Fibroblast of skin of scalp (primary cell): ENCODE measurements at places on chromosomes 1 and 21.

DNA sequence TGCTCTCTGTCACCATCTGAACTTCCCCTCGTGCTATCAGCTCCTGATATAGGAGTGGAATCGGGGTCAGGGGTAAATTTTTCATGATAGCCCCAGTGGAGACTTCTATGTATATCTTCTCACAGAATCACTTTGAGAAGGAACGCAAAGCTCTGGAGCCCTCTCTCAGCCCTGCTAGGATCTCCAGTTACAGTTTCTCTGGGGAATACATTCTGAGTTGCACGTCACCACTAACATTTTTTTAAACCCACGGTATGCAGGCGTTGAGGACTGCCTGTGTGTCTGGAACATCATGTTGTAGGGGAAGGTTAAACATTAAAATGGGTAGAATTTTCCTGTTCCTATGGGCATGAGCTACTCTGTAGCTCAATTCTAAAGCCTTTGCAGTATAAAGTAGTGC is 116.4 kb upstream of the FAM78B start:
- DNase-seq, result peak; percentile 21

GRCh38 chr21:31665397-31665796 is 5.9 kb downstream of the SOD1 start:
- no peak for DNase-seq

GRCh38 chr1:75720325-75720724 is 4.2 kb upstream of the ACADM start:
- no peak for DNase-seq

- DNase-seq, result no peak
These were observed 104.9 kb upstream of the TNR start for GRCh38 chr1:175848329-175848728.

DNA sequence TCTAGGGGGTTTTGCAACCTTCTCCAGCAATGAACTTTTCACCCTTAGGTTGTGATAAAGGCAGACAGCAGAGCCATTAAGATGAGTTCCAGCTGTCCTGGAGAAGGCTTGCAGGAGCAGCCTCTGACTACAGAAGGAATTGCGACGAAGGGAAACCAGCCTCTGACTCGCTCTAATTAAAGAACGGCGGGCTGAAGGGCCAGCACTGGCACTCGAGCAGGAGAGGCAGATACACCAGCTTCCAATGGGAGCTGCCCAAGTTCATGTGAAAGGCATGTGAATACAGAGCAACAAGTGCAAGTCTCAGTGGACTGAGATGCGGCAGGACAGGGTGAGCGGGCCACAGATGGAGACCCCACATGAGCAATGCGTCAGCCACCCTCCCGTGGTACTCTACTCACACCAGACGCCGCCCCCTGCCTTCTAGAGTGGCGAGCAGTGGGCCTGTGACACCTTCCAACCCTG is 15.7 kb downstream of the RCC2 start:
- DNase-seq, result no peak

- no peak for DNase-seq
These were observed 29.2 kb upstream of the SLC44A5 start for GRCh38 chr1:75640137-75640536.

DNA sequence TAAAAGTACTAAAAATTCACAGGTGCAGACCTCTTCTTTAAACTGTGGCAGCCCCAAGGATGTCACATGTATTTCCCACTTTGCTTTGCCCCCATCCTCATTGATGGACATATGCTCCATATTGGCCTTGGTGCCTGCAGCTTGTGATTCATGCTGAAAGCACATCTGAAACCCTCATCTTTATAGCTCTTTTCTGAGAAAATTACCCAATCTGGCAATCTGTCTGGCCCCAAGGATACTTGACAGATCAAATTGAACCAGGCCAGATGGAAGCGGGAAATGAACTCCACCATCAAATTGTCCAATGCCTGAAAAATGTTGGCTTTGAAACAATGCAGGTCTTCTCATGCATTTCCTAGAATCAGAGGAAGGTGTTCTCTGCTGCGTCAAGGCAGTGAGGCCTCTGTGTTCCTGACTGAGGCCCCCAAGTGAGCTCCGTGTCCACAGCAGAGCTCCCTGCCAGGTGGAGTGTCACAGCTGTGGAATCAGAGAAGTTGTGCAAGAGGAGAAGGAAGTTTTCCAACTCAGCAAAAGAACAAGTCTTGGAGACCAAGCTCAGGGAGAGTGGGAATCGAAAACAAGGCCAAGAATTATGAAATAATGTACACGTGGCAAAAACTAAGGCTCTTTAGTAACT is 323.7 kb downstream of the PLPP3 start:
- DNase-seq, result peak; percentile 30

- DNase-seq, result peak; percentile 51
These were observed 15.2 kb downstream of the PTPRF start for GRCh38 chr1:43545695-43546387.

- no peak for DNase-seq
These were observed 48.4 kb upstream of the ZNF326 start for GRCh38 chr1:89946532-89946931.

GRCh38 chr21:30444204-30444603 is 4.1 kb downstream of the KRTAP15-1 start:
- no peak for DNase-seq

- no peak for DNase-seq
These were observed 184.8 kb upstream of the KIAA0040 start for GRCh38 chr1:175377394-175377793.

GRCh38 chr1:16076031-16076864 is 2.8 kb upstream of the FAM131C start:
- peak; percentile 91 for DNase-seq

DNA sequence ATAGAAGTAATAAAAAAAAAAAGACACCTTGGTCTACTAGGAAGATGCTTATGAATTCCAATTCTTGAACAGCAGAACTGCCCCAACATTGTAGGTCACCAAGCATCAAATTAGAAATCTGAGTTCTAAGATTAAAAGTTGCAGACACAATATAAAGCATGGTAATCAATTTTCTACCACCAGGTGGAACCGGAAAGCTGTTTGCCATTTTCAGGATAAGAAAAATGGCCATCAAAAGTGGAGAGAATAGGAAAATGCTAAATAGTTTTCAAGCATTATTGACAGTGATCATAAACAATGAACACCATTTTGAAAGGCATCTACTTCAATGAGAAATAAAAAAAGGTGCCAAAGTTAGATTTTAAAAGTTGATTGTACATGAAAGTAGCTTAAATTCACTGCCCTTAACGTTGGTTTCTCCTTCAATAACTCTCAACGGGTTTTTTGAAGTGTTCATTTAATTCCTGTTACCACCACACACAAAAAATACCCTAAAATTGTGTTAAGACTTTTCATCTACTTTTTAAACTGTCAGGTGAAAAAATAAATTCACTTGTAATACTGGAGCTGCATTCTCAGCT is 252.9 kb downstream of the KCNT2 start:
- peak; percentile 33 for DNase-seq

- DNase-seq, result no peak
These were observed 50.3 kb upstream of the DENND1B start for GRCh38 chr1:197825541-197825940.

GRCh38 chr1:169132512-169133227 is 26.2 kb downstream of the ATP1B1 start:
- DNase-seq, result no peak

DNA sequence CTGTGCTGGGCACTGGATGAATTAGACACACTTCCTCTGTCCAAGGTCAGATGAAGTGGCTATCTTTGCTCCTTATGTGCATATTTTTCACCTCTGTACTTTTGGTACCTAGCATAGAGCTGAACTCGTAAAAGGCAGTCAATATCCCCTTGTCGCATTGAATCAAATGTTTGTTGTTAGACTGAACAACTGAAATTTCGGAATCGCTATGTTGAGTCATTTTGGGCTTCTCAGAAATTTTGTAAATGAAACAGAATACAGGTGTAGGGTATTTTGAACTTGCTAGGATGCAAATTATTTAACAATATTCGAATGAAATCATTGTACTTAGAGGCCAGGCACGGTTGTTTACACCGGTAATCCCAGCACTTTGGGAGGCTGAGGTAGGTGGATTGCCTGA is 48.0 kb downstream of the PDE4B start:
- no peak for DNase-seq

DNA sequence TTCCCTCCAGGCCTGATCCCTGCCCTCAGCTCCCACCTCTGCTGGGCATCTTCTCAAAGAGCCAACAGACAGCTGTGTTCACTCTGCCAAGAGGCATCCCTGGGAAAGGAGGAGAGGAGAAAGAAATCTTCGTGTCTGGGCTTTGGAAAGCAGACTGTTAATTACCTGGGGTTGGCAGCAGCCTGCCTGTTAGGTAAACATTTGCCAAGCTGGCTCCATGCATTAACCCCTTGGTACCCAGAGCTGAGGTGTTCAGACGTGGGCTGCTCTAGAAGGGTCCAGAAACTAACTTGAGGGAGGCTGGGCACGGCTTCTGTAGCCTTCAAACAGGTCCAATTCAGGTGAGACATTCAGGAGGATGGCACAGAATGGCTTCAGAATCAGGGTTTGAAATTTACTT is 8.7 kb upstream of the EXTL1 start:
- no peak for DNase-seq

DNA sequence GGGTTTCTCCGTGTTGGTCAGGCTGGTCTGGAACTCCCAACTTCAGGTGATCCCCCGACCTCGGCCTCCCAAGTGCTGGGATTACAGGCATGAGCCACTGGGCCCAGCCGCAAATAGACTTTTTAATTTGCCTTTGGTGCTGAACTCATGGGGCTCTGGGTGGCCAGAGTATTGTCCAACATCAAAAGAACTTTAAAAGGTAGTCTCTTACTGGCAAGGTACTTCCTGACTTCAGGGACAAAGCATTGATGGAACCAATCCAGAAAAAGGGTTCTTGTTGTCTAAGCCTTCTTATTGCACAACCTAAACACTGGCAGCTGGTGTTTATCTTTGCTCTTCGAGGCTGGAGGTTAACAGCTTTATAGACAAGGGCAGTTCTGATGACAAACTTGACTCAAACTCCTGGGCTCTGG is 3.8 kb upstream of the KTI12 start:
- DNase-seq, result no peak

DNA sequence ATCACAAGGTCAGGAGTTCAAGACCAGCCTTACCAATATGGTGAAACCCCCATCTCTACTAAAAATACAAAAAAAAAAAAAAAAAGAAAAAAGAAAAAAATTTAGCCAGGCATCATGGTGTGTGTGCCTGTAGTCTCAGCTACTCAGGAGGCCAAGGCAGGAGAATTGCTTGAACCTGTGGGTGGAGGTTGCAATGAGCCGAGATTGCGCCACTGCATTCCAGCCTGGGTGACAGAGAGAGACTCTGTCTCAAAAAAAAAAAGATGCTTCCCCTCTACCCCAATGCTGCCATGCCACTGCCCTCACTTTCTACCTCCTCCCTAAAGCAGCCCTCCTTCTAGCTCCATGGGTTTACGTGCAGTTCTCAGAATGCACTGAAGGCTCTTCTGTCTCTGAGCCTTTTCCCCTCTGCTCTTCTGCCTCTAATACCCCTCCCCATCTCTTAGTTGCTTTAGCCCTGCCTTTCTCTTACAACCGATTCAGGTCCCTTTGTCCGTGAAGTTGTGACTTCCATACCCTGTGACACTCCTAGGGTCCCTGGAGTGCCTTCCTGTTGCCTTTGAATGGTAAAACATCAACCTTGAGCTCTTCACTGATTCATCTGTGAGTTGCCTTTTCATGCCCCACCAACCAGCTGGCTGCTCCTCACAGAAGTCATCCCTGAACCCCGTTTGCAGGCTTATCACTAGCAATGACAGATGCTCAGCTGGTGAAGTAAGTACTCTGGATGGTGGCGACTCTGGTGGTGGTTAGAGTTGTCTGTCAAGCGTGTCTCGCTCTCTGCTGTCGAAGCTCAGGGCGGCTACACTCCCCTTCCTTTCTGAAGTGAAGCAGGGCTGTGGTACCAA is 234.9 kb downstream of the RHOU start:
- no peak for DNase-seq

DNA sequence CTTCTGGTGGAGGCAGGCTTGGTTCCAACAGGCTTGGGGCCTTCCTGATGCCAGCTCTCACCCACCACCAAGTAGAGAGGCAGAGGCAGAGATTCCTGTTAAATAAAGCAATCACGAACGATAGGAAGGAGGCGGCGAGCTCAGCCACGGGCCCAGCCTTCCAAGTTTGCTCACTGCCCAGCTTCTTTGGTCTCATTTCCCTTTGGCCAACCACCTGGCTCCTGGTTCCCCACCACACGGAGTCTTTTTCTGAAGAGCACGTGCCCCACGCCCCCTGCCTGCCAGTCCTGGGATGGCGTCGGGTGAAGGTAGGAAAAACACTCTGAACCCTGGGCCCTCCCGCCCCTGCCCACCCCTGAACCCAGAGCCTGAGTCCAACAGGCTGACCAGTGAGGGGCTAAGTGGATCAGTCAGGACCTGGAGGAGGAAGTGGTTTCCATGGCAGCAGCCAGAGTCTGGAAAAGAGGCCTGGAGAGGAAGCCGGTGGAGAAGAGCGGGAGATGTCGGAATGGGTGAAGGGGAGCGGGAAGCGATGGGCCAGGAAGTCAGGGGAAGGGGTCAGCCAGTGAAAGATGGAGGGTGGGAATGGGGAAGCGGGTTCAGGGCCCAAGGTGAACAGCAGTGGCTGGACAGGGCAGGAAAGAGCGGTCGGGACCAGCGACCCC is 158.2 kb upstream of the KLHDC7A start:
- DNase-seq, result no peak

GRCh38 chr1:16026723-16027484 is 5.1 kb downstream of the CLCNKA start:
- DNase-seq, result peak; percentile 44

- DNase-seq, result no peak
These were observed 306.6 kb downstream of the PCP4 start for GRCh38 chr21:40173816-40174215.

- DNase-seq, result no peak
These were observed 61.3 kb upstream of the DIP2A start for GRCh38 chr21:46397211-46397905.

- peak; percentile 94 for DNase-seq
These were observed 356.3 kb upstream of the PRMT6 start for GRCh38 chr1:106700211-106700610.

- no peak for DNase-seq
These were observed 31.4 kb downstream of the TMEM53 start for GRCh38 chr1:44642925-44643324.

- DNase-seq, result peak; percentile 93
These were observed 85.7 kb downstream of the BRINP2 start for GRCh38 chr1:177256153-177257075.

DNA sequence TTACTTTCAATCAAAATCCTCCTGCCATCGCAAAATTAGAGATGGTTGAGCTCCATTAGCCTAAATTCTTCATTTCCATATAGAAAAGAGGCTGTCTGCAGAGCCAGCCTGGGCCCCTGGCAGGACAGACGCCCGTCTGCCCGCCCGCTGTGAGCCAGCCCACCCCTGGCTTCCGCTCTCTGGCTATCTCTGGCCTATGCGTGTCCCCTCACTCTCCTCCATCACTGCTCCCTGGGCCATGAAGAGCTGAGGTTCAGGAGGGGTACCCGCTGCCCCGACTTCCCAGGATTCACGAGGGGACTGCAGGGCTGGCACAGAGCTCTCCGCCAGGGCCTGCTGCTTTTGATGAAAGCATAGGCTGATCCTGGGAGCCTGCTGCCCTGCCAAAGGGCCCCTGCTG is 117.6 kb downstream of the CASZ1 start:
- DNase-seq, result no peak

- DNase-seq, result peak; percentile 100
These were observed 26.8 kb downstream of the CCN1 start for GRCh38 chr1:85607126-85607920.

GRCh38 chr1:7613851-7614205 is 157.3 kb upstream of the VAMP3 start:
- no peak for DNase-seq

GRCh38 chr1:188489336-188490112 is 1660.8 kb downstream of the PLA2G4A start:
- peak; percentile 65 for DNase-seq

GRCh38 chr1:246569248-246570238 is 3.3 kb downstream of the CNST start:
- no peak for DNase-seq
